ENCODE measurements at places on chromosomes 4 and X.

DNA sequence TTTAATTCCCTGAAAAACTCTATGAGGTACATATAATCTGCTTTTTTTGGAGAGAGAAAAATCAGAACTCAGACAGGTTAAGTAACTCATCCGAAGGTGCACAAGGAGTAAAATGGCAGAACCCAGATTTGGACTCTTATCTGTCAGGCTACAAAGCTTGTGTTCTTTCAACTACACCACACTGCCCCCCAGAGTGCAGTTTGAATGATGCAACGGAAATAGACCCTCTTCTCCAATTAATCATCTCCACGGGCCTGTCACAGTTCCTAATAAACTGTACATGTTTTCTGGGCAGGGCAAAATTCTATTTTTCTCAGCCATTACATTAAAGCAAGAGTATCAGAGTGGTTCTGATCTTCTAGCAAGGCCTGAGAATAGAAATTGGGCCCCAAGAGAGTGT, 35.3 kb upstream of the DCX start:
- DNase-seq: no peak

GRCh38 chr4:75995727-75996126, 5.0 kb upstream of the SDAD1 start:
- peak; percentile 60 for DNase-seq

DNA sequence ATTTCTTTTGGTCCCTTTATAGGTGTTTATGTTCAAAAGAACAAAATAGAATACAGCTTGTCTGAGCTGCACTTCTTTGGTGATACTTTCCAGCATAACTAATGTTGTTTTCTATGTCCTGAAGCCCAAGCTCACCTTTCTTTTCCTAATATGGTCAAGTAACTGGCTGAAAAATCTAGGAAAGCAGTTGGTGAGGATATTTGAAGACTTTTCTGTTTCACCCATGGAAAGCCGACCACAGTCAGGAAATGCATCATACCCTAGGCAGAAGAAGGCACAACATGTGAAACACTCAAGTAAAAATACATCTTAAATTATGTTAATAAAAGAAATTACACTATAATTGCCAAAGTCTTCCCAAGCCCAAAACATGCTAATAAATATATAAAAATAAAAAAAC, 337.0 kb downstream of the PDGFC start:
- DNase-seq: no peak

DNA sequence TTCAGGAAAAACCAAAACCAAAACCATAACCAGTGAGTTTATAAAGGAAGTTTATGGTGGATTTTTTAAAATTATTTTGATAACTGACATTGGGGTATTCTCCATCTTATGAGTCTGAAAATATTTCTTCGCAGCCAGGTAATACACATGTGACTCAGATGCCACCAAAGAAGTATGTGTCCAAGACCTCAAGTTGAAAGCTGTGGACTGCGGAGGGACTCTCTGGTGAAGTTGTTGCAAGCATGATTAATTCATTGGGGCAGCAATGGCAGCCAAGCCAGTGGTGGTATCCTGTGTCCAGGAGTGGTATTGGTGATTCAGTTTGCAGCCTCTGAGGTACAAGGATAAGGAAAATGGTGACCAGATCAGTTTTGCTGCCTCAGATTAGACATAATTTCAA, 14.0 kb upstream of the ADH5 start:
- DNase-seq: no peak

DNA sequence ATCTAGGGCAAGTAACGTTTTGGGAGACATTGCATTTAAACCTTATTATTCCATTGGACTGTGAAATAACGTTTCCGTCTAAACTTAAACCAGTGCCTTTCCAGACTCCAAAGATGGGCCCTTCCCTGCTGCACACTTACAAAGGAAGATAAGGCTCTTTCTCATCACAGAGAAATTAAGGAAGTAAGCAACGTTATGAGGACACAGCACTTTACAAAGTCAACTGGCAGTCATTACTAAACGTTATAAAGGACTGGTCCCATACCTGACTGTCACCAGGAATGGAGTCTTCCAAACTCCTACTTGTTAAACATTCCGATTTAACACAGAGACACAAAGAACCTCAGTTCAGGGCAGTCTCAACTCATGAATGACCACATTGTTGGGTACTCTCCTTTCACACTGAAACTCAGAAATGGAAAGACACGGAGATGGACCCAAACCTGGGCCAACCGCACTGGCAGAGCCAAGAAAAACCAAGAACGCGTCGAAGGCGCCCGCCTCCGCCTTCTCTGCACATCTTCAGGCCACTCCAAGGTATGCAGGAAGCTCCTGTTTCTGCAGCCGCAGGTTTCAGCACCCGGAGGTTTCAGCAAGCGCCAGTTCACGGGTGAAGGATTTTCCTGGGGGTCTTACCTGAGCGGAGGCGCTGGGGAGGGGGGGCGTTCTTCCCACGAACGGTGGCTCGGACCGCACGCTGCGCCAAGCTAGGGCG, 670 bp downstream of the PAPSS1 start:
- DNase-seq: no peak

- DNase-seq: no peak
Measured at GRCh38 chrX:38848671-38849455, 47.6 kb downstream of the MID1IP1 start.

DNA sequence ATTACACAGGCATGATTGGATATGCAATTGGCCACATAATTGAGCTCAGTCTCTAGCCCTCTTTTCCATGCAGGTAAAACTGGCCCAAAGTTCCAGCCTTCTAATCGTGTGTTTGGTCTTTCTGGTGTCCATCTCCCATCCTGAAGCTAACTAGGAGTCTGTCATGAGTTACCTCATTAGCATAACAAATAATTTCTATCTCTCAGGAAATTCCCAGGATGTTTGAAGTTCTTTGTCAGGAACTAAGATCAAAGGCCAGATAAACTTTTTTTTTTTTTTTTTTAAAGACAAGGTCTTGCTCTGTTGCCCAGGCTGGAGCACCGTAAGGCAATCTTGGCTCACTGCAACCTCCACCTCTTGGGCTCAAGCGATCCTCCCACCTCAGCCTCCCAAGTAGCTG, 15.8 kb downstream of the ATXN3L start:
- no peak for DNase-seq

DNA sequence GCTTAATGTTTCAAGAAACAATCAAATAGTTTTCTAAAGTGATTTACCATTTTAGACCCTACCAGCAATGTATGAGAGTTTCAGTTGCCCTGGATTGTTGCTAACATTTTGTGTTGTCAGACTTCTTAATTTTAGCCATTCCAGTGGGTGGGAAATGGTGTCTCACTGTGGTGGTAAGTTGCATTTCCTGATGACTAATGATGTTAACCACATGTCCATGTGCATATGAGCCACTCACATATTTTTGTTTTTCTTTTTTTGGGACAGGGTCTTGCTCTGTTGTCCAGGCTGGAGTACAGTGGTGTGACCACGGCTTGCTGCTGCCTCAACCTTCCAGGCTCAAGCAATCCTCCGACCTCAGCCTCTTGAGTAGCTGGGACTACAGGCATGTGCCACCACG, 48.3 kb downstream of the MED28 start:
- DNase-seq: no peak

- no peak for DNase-seq
Measured at GRCh38 chr4:40333921-40334352, 1.2 kb upstream of the CHRNA9 start.

GRCh38 chrX:18172970-18173369, 47.7 kb downstream of the BEND2 start:
- no peak for DNase-seq

GRCh38 chr4:184568770-184569169, 80.5 kb downstream of the CASP3 start:
- DNase-seq: no peak

DNA sequence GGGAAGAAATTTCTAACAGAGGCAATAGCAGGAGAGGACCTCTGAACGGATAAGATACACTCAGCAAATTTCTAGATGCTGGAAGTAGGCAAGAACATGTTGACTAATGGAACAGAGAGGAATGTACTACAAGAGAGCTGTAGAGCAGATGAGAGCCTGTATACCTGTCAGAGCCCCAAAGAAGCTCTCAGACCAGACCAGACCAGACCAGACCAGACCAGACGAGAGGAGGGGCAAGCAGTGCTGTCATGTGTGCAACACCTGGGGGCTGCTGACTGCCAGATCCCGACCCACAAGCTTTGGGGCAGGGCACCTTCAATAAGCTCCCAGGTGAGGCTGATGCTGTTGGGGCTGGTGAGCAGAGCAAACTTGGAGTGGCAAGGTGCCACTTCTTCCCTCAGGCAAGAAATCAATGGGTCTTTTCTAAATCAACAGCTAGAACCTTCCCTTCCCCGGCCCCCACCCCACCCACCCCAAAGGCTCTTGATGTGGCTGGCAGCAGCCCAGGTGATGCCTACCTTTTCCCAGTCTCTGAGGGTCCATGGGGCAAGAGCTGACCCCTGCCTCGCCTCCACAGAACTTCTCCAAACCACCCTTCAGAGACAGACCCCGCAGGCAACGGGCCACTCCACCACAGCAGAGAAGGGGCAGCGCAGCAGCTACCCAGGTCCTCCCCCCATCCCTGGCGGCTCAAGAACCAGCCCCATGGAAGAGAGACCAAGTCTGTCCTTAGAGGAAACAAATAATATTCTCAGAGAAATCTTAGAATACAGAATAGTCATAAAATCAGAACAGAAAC, 32.7 kb downstream of the MECP2 start:
- no peak for DNase-seq

GRCh38 chr4:86972997-86973396, 38.2 kb downstream of the AFF1 start:
- DNase-seq: no peak

DNA sequence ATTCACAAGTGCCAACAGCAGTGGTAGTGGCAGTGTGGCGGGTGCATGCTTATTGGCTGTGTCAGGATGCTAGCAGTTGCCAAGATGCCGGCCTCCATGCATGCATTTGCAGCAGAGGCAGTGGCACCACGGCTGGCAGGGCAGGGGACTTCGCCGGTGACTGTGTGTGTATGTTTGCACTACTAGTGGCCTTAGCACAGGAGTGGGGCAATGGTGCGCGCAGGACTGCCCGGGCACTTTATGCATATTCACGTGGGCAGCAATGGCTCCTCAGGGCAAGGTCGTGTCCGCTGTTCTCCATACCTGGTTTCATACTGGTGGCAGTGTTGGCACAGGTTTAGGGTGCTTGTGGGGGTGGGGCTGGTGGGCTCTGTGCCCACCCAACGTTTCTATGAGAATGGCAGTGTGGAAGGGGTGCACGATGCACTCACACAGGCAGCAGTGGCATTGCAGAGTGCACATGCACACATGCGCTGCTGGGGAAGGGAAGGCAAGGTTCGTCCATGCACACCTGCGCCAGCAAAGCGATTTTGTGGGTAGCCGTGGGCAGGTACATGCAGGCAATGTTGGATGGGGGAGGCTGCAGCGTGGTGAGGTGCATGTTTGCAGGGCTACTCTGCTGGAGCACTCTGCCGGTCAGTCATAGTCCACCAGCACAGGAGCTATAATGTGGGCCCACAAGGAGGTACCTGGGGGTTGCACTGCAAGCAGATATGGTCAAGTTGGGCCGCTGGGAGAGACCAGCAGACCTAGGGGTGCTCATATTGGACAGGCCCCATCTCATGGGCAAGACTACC, 338.9 kb upstream of the TECRL start:
- no peak for DNase-seq

DNA sequence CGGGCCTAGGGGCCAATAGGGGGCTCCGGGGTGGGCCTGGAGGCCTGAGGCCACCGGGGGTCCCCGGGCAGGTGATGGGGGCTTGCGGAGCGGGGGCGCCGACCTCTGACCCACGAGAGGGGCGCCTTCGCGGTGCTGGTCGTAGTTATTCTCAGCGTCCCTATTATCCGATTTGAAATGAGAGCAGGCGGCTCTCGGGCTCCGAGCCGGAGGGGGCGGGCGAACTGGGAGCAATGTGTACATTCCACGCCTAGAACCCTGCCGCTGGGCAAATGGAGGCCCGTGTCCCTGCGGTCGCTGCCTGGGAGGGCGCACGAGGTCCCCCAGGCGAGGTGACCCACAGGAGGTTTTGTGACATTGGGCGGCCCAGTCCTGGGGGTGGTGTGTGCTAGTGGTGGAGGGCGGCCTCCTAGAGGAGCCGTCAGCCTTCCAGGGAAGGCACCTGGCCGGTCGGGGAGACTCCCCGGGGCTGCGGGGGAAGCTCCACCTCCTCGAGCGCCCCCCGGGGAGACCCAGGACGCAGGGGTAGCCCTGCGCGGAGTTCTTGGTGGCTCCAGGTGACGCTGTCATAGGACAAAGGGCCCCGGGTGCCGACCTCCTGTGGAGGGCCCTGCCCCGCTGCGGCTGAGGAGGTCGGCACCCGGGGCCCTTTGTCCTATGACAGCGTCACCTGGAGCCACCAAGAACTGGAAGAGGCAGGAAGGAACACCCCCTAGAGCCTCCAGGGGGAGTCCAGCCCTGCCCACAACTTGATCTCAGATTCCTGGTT, 102.6 kb upstream of the PRKX start:
- peak; percentile 56 for DNase-seq

GRCh38 chr4:5082376-5082775, 31.1 kb downstream of the STK32B start:
- DNase-seq: no peak

DNA sequence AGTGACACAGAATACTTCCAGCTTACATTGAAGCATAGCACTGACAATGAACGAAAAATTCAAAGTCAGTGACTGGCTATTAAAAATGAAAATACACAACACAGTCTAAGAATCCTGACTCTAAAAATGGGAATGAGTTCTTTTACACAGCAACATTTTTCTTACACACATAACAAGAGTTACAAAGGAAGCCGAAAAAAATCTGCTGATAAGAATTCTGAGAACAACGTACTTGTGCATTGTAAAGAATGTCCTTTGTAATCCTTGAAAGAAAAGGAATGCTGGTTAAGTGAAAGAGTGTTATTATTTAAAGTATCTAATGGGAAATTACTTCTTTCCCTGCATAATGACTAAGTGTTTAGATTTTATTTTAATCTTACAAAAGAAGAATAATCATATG, 199.4 kb downstream of the PRDM5 start:
- DNase-seq: no peak

- no peak for DNase-seq
Measured at GRCh38 chrX:39203427-39203826, 402.2 kb downstream of the MID1IP1 start.

DNA sequence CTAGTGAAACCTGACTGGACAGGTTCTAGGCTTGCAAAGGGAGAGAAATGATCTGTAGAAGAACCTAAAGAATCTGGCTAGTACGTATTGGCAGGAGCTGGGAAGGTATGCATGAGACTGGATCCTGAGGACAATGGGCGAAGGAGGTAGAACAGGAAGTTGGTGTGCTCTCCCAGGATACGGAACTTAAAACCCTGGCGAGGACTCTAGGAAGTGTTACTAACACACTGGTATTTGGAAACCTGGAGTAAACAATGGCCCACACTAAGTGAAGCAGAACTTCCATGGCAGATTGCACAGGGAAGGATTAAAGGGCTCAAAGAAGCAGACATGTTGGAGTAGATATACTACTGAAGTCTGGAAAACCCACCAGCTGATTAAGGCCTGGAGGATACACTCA, 9.1 kb downstream of the SYN1 start:
- no peak for DNase-seq

DNA sequence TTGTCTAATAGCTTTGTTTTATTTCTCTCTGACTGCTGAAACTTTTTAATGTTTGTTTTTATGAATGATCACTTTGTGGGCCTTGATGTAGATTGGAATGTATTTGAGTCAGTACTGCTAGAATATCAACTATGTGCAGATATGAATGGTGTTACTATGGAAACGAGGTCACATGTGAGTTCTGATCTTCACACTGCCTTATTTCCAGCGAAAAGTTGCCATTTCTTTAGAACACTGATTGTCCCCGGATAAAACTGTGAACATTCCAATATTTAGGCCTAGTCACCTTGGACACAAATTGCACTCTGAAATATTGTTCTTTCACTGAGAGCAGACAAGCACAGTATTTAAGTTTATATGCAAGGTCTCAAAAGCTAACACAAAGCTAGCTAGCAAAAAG, 27.2 kb upstream of the MAGED1 start:
- DNase-seq: no peak

- DNase-seq: no peak
Measured at GRCh38 chrX:30572004-30572403, 5.6 kb downstream of the TASL start.

Data from stimulated activated naive CD4-positive, alpha-beta T cell (primary cell).